Esophagus mucosa (tissue), 1 donor: ENCODE measurements at places on chromosomes 6 and 20. TPM values are rescaled to one million over a fixed set of nuclear protein-coding genes. Genes with fewer than 3 reads are reported as not detected.

- ATAC-seq, result peak; percentile 99
Measured at GRCh38 chr20:18566892-18567738, at the start of gene SMIM26. TSS of gene SMIM26 (plus strand) at chr20:18567432. CDS start at chr20:18567479, 47 bp downstream.

DNA sequence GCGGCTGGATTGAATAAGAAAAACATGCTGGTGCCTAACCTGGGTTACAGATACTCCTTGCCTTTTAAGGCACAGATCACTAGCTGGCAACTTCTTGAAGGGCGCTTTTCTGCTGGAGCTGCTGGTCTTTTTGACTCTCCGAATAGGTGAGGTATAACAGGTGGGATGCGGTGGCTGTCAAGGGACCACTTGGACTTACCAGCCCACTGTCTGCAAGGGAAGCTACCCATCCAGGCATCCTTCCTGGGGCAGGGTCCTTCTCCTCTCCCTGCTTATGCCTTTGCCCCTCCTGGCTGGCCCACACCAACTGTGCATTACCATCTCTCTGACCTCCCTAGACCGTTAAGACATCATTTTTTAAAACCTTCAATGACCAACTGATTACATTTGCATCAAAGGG lies 57.4 kb downstream of the NPEPL1 start:
- ATAC-seq, result no peak

GRCh38 chr20:11691766-11692165 lies 225.9 kb upstream of the BTBD3 start:
- no peak for ATAC-seq

NR2E1 gene
- 0.08 TPM for total RNA-seq

DNA sequence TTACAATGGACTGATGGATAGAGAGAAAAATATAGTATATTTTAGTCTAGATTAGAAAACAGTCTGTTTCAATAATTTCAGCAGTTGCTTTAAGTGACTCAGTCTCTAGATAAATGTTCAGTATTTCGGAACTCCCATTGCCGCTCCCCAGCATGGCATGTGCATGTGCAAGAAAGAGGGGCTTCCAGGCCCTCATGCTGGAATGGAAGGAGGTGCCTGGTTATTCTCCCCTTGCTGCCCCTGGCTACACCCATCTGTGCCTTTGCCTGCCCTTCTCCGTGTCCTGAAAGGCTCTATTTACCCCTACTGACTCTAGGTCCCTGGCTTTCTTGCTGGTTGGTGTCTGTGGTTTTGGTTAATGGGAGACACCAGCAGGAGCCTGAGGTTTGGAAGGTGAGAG lies 115.7 kb upstream of the IFNGR1 start:
- ATAC-seq, result no peak

- no peak for ATAC-seq
Measured at GRCh38 chr6:160396292-160396691, 48.1 kb downstream of the SLC22A3 start.

DNA sequence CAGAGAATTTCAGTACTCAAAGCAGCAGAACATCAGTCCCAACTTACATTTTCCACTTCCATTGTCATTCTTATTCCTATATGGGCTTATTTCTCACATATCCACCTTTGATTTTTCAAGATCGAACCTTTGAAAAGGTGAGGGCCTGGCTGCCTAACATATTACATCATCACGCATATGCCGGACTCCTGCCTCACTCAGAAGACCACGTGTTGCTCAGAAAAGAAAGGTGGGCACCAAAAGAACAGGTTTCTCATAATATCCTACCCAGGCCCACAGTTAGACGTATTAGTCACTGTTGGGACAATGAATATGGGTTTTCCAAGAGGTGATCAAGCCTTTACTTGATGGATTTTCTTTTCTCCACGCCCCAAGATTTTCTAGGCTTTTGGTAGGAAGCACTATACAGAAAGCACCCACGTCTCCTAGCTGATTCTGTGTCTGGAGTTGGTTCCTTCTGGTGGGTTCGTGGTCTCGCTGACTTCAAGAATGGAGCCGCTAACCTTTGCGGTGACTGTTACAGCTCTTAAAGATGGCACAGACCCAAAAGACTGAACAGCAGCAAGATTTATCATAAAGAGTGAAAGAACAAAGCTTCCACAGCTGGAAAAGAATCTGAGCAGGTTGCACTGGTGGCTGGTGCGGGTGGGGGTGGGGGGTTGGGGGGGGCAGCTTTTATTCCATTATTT lies 168.9 kb downstream of the ATXN1 start:
- no peak for ATAC-seq

COL9A1 gene
- not detected for total RNA-seq

SOX4 gene
- total RNA-seq, result 10.5 TPM

DNA sequence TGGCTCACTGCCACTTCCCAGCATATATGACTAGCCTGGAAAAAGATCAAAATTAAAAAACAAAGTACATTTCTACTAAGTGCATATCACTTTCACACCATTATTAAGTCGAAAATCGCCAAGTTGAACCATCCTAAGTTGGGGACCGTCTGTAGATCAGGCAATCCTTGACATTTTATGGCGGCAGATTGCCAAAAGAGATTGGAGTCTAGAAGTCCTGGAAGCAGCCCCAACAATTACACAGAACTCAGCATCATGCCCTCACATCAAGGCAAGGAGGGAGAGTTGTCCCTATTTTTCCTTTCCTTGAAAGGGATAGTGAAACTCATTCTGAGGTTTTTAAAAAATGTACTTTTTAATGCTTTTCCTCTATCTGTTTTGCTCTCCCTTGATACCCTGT lies 30.7 kb downstream of the SLC22A3 start:
- ATAC-seq, result no peak

GRCh38 chr6:11987386-11987785 lies 24.7 kb upstream of the HIVEP1 start:
- ATAC-seq, result no peak

DNA sequence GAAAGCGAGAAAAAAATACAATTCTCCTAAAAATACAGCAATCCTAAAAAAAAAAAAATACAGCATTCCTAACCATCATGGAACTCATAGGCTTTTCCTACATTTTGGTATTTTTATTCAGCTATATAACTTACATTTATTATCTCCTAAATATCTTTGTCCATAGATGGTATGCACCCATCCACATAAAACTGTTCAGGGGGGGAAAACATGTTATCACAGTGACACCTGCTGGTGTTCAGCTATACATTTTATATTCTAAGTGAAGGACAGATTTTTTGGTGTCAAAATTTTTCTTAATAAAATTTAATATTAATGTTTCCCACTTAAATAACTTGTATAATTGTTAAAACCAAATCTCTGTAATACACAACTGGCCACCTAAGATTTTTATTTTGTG lies 58.0 kb downstream of the BLOC1S5 start:
- peak; percentile 56 for ATAC-seq

MRAP2 gene
- total RNA-seq, result 1.0 TPM

- peak; percentile 71 for ATAC-seq
Measured at GRCh38 chr20:22339091-22339881, 245.1 kb downstream of the FOXA2 start.

MUCL3 gene
- 1.00 TPM for total RNA-seq

BMP6 gene
- 0.60 TPM for total RNA-seq

- ATAC-seq, result no peak
Measured at GRCh38 chr6:170289951-170290295, 955 bp downstream of the DLL1 start.

- peak; percentile 41 for ATAC-seq
Measured at GRCh38 chr6:6942831-6943230, 164.9 kb upstream of the RREB1 start.

TNFRSF6B gene
- 4.5 TPM for total RNA-seq

GRCh38 chr6:168884050-168884645 lies 369.5 kb downstream of the THBS2 start:
- no peak for ATAC-seq

SLC22A2 gene
- not detected for total RNA-seq

DNA sequence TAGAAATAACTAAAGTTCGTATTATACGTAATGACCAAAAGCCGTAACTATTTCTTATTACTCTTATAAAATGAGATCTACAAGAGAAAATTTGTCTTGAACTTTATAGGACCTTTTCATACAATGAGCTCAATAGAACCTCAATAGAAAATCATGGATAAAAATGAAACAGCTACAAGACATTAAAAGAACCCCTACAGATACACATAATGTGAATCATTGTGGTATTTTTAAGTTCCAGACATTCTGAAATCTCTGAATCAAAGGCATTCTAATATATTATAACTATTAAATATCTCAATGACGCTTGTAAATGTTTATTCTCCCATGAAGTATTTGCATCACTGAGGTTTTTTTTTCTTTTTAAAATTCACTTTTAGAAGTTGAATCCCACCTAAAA lies 22.2 kb upstream of the POU3F2 start:
- no peak for ATAC-seq

- no peak for ATAC-seq
Measured at GRCh38 chr6:32659856-32660595, 6.4 kb downstream of the HLA-DQB1 start.

GRCh38 chr20:63134201-63134612 lies 81.7 kb downstream of the YTHDF1 start:
- ATAC-seq, result no peak

DNA sequence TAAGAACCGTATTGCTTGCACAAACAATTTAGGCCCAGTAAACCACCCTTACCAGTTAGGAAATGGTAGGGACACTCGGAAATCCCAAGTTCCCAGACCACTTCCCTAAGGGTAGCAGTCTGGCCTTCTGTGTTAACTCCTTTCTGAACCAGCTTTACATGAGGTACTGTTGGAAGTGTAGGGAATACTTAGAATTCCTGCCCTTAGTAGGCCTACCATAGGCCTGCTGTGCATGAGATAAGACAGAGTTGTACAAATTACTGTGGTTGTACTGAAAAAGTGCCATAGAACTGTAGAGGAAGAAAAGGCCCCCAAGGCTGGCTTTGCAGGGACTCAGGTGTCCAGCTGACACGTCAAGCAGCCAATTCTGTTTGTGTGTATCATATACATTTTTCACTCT lies 11.1 kb downstream of the RPRD1B start:
- no peak for ATAC-seq

- no peak for ATAC-seq
Measured at GRCh38 chr6:57315111-57315510, 2.3 kb upstream of the PRIM2 start.

DNA sequence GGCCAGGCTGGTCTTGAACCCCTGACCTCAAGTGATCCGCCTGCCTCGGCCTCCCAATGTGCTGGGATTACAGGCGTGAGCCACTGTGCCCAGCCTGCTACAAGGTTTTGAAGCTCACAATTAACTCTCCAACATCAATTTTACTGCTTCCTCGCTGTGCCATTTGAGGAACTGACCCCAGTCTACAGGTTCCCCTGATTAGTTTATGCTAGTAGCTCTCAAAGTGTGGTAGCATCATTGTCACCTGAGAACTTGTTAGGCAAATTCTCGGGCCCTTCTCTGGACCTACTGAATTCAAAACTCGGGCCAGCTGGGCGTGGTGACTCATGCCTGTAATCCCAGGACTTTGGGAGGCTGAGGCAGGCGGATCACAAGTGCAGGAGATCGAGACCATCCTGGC lies 49.4 kb downstream of the MCUR1 start:
- ATAC-seq, result no peak

TP53INP2 gene
- total RNA-seq, result 34.1 TPM

WRNIP1 gene
- 41.2 TPM for total RNA-seq

GRCh38 chr6:21909321-21909720 lies 315.8 kb downstream of the SOX4 start:
- peak; percentile 57 for ATAC-seq

LY6G5C gene
- total RNA-seq, result 0.72 TPM

FOXC1 gene
- 6.5 TPM for total RNA-seq

DNA sequence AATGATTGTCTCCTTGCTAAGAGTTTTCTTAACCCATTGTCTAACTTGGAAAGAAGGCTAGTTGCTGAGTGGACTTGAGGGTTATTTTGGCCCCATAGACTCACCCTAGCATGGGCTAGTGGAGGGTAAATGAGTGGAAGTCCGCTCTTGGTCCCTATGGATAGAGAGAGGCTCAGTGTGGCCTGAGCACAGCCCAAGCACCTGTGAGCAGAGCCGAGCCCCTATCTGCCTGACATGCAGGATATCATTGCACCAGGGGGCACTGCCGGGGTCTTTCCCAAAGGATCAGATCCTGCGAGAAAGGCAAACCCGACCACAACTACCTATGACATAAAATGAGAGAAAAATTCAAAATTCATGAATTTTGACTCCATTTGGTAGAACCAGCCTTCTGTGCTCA lies 70.6 kb upstream of the GGTLC1 start:
- ATAC-seq, result no peak

HLA-DQB2 gene
- total RNA-seq, result 0.64 TPM

SMLR1 gene
- total RNA-seq, result not detected

DNA sequence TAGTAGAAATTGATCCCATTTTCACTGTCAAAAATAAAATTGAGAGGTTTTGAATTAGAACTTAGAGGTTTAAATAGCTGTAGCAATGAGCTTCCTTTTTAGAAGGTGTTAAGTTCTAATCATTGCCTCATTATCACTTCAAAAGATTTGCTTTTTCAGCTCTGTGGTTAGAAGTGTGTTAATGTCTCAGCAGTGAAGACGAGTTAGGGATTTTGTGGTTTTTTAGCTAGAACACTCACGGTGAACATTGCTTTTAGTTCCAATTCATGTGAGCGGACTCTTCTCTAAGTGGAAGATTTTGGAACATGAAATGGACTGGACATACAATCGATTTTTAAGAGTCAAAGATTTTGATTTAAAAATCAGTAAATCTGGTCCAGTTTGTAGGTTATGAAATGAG lies 12.7 kb upstream of the IFNGR1 start:
- no peak for ATAC-seq

DNA sequence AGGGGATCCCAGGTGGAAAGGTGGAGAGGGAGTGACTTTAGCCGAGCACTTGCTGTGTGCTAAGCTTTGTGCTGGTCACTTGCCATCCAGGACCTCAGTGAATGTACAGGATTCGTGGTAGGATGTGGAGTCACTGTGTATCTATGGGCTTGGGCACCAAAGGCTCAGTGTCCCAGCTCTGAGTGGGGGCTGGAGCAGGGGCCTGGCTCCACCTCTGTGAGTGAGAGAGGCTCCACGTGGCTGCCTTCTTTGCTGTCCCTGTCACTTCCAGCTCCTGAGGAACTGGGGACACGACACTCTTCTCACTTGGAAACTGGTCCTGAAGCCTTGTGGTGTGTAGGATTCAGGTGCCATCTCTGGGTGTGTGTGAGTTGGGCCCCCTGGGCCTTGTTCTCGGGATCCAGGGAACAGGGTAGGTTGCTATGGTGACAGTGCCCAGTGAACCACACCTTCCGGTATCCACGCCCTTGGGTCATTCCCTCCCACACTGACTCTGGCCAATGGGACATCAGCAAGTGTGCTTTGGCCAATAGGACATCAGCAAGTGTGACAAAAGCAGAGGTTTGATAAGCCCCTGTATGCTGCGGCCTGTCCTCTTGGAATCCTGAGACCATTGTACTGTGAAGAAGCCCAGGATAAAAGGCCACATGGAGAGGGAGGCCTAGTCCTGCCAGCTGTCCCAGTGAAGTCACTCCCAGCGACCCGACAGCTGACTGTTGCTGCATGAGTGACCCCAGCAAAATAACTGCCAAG lies 87.7 kb downstream of the CDH22 start:
- ATAC-seq, result no peak

GRCh38 chr6:55898342-55898741 lies 23.0 kb upstream of the BMP5 start:
- no peak for ATAC-seq

GRCh38 chr20:37396416-37397075 lies 50.6 kb downstream of the SRC start:
- ATAC-seq, result no peak

ALDH8A1 gene
- total RNA-seq, result 0.16 TPM

EFCAB8 gene
- 0.48 TPM for total RNA-seq
